ENCODE measurements at places on chromosomes 2 and 18.

- peak; percentile 76 for DNase-seq
Measured at GRCh38 chr2:176997074-176997791, 215.4 kb upstream of the HNRNPA3 start.

DNA sequence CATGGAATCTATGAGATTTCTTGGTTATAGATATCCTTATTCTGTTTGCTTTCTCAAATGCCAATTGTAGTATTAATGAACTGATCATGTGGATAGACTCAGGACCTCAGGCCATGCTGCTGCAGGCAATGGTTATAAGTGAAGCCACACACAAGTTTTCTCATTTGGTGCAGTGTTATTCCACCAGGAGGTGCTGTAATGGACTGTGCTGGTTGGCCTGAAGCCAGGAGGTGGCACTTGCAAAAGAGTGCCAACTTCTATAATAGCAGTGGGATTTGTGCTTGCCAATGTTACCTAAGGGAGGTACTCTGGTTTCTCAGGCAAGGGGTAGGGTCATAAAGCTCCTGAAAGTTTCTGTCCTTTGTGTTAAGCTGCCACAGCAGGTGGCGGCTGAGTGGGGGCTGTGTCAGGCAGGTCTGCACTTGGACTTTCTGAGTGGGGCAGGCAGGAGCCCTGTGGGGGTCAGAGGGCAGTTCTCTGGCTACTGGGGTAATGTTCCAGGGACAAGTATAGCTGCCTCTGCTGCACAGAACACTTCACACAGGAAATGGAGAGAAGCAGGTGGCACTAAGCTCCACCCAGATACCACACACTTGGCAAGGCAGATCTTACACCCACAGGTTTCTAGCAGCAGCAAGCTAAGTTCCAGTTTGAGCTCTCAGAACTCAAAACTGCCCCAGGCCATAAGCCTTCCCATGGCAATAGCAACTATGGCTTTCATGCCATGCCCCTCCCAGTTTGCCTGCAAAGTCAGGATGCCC lies 352.6 kb upstream of the CWC22 start:
- no peak for DNase-seq

GRCh38 chr2:226488034-226488433 lies 311.6 kb downstream of the IRS1 start:
- DNase-seq, result no peak

- peak; percentile 35 for DNase-seq
Measured at GRCh38 chr2:71070294-71071093, 2.0 kb downstream of the NAGK start.

GRCh38 chr2:219616550-219616949 lies 10.9 kb upstream of the SLC4A3 start:
- DNase-seq, result no peak

GRCh38 chr2:119230219-119231185 lies 6.9 kb downstream of the STEAP3 start:
- no peak for DNase-seq

DNA sequence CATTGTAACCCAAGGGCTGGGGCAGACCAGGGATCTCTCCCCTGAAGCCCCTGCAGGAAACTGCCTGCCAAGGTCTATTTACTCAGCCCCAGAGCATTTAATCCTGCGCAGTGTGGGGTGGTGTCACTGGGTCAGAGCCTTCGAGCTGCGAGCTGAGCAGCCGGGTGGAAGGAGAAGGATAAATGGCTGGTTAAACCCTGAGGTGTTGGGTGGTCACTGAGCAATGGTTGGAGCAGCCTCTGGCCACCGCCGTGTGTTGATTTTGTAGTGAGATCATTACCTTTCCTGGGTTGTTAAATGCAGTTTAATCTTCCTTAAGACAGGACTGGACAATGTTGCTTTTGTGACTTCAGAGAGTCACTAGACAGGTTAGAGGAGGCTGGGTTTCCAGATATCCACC lies 98.1 kb downstream of the SETBP1 start:
- DNase-seq, result no peak

- no peak for DNase-seq
Measured at GRCh38 chr2:231661422-231662027, 46.8 kb upstream of the PTMA start.

DNA sequence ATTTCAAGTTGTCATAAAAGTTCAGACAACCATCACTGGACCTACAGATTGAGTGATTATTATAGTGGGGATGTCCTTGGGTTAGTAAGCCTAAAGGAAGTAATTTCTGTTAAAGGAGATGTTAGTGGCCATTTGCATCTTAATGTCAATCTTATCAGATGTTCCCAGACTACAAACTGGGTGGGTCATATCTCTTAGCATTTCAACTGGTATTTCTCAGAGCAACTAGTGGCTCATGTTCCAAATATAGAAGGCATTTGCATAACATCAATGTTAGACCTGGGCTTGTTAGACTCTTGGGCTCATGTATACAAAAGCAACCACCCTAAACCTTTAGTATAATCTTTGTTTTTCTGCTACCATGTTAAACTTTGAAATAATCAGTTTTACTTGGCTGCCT lies 17.9 kb downstream of the PLEKHA3 start:
- DNase-seq, result no peak

DNA sequence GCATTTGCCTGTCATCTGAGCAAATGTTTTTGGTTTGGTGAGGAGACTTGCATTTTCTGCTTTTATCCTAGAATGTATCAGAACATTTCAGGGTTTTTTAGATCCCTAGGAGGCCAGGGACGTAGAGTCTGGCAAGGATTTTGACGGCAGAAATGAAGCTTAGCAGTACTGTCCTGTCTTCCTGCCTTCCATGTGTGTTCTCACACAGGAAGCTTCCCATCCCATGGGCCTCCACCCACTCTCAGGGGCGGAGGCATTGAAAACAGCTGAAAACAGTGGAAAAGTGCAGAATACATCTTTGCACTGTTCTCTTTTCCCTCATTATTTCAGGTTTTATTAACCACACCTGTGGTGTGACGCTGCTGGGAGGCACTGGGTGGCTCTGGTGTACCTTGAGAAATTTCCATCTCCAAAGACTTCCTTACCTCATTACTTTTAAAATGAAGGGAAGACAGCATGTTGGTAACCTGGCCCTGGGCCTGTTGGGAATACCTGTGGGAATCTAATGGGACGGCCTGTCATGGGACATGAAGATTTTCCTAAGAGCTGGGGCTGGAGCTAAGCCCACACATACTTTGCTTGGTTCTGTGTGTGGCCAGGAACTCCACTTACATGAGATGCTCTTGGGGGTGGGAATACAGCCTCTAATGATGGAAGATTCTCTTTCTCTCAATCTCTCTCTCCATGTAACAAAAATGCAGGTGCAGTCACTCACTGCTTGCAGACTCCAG lies 20.5 kb downstream of the PCARE start:
- no peak for DNase-seq

GRCh38 chr2:38213619-38214167 lies 137.7 kb upstream of the CYP1B1 start:
- no peak for DNase-seq

DNA sequence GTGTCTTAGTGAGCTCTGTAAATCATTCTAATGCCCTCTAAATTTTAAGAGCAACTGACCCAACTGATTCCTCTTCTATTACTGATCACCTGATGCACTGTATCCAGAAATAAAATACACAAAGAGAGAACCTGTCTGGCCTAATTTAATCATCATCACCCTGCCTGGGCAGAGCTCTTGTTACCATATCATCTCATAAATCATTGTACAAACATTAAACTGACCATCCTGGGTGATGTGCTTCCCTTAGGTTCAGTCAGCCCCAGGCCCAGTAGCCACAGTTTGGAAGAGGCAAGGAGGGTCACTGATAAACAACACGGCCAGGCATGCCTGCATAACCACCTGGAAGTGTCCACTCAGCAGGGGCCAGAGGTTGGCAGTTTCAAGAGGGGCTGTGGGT lies 22.7 kb upstream of the ACMSD start:
- DNase-seq, result no peak

DNA sequence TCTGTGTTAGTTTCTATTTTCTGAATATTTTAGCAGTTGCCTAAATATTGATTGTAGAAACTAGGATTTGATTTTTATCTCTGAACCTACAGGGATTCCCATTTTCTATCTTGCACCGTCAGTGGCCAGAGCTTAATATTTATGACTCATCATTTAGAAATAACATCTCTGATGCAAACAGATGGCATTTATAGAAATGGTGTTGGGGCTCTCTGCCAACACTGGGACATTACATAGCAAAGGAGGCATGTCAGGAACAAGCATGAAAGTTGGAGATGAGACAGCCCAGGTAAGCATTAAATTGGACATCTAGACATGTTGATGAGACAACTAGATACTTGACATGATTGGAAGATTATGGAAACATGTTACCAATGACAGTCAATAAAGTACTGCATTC lies 165.3 kb upstream of the SYT4 start:
- DNase-seq, result no peak

DNA sequence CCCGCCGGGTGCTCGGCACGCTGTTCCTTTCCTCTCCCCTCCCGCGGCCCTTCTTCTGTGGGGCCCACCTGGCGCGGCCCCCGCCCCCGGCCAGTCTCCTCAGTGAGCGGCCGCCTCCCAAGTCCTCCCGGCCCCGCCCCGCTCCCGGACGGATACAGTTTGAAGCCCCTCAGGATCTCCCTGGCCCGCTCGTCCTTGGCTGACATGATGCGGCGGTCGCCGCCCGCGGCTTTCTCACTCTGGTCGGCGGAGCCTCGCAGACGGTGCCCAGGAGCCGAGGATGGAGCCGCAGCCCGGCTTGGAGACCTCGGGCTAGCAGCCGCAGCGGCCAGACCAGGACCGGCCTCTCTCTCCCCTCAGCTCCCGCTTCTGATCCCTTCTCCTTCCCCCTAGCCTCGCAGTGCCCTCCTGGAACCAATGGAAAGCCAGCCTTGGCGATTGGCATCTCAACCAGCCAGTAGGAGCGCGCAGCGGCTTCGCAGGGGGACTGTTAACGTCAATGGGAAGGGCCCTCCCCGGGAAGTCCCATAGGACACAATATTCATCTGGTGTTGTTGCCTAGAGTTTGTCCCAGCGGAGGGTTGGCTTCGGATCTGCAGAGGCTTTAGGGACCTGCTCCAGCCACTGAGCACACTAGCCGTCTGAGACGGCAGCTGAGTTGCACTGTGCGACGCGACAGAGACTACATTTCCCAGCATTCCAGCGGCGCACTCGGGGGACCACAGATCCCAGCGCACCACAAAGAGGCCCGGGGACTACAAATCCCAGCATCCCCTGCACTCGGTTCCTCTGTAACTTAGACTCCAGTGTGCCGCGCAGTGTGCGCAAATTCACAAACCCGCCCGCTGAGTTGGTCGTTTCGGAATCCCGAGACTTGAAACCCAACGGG lies at the start of gene PDE6D:
Gene PDE6D (minus strand): TSS at position 374 of the 889 bp plus-strand sequence. CDS start 168 bp downstream, at position 206.
- peak; percentile 99 for DNase-seq

GRCh38 chr18:48803951-48804855 lies 146.6 kb downstream of the SMAD7 start:
- no peak for DNase-seq

- DNase-seq, result no peak
Measured at GRCh38 chr18:37476182-37476581, 89.4 kb downstream of the CELF4 start.

- no peak for DNase-seq
Measured at GRCh38 chr2:152251211-152251610, 75.6 kb upstream of the STAM2 start.

GRCh38 chr2:133484106-133484505 lies 84.2 kb downstream of the NCKAP5 start:
- DNase-seq, result peak; percentile 54

DNA sequence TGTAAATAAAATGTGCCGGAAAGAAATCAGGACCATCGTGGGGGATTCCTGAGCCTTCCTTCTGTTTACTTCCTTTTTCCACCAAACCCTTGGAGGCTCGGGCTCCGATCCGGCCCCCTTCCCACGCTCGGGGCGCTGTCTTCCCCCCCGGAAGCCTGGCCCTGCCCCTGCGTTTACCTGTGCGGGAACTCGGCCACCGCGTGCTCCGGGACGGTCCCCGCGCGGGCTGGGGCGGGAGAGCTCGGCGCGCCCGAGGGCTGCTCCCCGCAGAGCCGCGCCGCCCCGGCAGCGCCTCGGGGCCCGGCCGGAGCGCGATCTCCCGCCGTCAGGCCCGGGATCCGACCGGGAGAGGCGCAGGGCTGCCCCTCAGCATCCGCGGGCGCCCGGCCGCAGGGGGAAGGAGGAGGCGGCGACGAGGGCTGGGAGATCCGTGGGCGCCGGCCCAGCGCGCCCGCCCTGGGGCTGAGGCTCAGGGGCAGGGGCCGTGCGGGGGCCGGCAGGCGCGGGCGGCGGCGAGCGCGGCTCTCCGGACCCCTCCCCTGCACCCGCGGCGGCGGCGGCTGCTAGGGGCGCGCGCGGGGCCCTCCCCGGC lies 435 bp downstream of the ADCY3 start:
- no peak for DNase-seq

GRCh38 chr2:46471-47345 lies at the start of gene FAM110C:
TSS of gene FAM110C (minus strand) at chr2:46505. CDS start at chr2:46385, 120 bp downstream.
- DNase-seq, result no peak

DNA sequence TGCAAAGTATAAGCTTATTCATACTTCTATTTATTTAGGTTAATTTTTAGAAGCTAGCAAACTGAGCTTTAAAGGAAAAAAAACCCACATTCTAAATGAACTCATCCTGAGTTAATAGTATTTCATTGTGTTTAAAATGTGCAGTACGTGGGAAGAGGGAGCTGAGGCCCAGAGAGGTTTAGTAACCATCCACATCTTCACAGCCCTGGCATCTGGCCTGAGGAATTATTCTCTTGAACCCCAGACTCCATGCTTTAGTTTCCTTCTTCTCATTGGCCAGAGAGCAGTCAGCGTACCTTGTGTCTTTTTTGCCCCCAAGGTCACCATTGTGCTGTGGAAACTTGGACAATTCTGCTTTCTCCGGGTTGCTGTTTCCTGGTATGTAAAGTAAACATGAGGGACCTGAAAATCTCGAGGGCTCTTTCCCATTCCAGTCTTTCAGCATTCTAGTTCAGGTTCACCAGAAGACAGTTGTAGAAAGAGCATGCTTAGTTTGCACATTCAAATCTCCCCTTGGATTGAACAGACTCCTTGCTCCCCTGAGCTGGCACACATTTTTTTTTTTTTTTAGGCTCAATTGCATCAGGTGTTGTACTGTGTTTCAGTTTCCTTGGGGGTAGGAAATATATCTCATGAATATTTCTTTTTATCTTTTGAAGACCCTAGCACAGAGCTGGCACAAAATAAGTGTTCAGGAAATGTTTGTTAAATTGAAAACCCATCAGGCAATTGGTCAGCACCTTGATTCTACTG lies 81.4 kb downstream of the MYCN start:
- DNase-seq, result no peak

Data from amniotic epithelial cell (primary cell).